ENCODE measurements at places on chromosomes 7 and 10. TPM values are rescaled to one million over a fixed set of nuclear protein-coding genes. Genes with fewer than 3 reads are reported as not detected.
A peak's percentile ranks its signal among the peaks of the same experiment; 100 is the strongest.

The GOLGA7B gene
- not detected for total RNA-seq

The COL28A1 gene
- total RNA-seq: 0.17 TPM

The IDI1 gene
- total RNA-seq: 102 TPM

The NPFFR1 gene
- not detected for total RNA-seq

The GBX1 gene
- 0.62 TPM for total RNA-seq

The C7orf57 gene
- 0.85 TPM for total RNA-seq

The KCP gene
- 2.5 TPM for total RNA-seq

The SPDYE16 gene
- total RNA-seq: not detected

The PON1 gene
- not detected for total RNA-seq

The GPRIN2 gene
- 4.3 TPM for total RNA-seq

The TCAF2 gene
- 0.07 TPM for total RNA-seq

The NUTM2D gene
- total RNA-seq: 1.4 TPM

The LRMDA gene
- total RNA-seq: not detected

The SORBS1 gene
- 12.7 TPM for total RNA-seq

The WDR86 gene
- 40.6 TPM for total RNA-seq

The ASB15 gene
- not detected for total RNA-seq

The FAM24B gene
- 0.85 TPM for total RNA-seq

- DNase-seq: peak; percentile 57
Measured at GRCh38 chr7:91066627-91067026, 197.6 kb upstream of the FZD1 start.

DNA sequence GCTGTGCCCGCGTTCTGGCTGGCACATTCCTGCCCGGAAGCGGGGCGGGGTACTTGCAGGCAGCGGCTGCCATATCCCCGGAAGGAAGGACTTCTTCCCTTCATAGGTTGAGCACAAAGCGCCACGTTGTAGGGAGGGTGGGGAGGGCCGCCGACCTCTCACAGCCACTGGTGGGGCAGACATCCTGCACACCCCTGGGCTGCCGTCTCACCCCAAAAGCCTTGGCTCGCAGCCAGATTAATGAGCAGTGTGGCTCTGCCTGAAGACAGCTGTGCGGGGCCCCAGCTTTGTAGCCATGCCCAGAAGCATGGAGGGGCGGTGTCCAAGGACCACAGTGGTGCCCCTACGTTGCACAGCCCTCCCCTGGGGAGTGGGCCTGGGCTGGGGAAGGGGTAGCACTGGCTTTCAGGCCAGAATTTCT, 54.3 kb upstream of the DPYSL4 start:
- DNase-seq: no peak

DNA sequence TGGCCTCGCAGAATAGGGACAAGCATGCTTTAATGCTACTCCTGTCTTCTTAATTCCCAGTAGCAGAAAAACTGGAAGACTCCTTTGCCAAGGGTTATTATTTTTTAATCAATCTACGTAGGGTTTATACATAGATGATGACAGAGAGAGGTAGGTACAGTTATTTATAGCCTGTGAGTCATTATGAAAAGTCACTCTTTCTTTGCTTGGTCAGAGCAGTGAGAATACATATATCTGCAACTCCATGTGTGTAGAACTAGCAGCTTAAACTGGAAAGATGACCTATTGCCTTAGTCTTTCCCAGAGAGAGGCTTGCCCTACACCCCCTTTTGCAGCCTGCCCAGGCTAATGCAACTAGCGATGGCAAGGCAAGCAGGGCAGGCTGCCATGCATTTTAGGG, 1050.6 kb downstream of the NRG3 start:
- no peak for DNase-seq

DNA sequence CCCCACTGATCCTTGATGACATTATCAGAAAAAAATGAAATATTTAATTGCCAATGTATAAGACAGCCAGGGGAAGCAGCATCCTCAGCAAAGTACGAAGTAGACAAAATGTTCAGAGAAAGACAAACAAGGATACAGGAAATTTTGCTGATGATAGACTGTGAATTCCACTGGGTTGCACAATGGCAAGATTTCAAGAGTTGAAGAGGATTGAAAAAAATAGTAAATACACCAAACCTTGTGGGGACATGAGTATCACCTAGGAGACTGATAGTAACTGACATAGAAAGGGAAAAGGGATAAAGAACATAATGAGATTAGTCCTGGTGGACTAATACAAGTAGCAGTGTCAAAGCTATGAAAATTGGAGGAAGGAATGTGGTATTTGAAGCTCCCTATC, 16.5 kb downstream of the CNOT4 start:
- no peak for DNase-seq

GRCh38 chr7:101258243-101258731, 13.4 kb upstream of the FIS1 start:
- DNase-seq: no peak

- peak; percentile 53 for DNase-seq
Measured at GRCh38 chr7:23468526-23469149, 1.7 kb downstream of the IGF2BP3 start.

DNA sequence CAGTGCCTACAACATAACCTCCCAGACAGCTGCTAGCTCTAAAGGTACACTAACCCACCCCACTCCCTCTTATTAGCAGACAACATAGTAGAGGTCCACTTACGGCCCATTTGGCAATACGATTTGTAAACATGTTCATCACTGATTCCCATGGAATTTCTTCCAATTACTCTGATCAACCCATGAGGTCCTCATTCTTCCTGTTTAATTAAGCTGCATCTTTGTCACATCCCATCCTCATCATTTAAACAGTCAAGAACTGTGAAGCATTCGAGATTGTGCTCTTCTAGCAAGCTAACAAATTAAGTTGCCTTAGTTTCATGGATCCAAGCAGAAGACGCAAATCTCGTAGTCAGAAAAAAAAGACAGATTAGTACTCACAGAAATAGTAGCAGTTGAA, 622.2 kb upstream of the VSTM2A start:
- DNase-seq: no peak

GRCh38 chr7:7720750-7721621, 2.6 kb upstream of the RPA3 start:
- no peak for DNase-seq

GRCh38 chr7:113608782-113609181, 310.0 kb downstream of the PPP1R3A start:
- DNase-seq: no peak

GRCh38 chr7:86980223-86980622, 79.2 kb downstream of the ELAPOR2 start:
- DNase-seq: no peak

GRCh38 chr10:116001976-116002375, 271.0 kb downstream of the GFRA1 start:
- no peak for DNase-seq

DNA sequence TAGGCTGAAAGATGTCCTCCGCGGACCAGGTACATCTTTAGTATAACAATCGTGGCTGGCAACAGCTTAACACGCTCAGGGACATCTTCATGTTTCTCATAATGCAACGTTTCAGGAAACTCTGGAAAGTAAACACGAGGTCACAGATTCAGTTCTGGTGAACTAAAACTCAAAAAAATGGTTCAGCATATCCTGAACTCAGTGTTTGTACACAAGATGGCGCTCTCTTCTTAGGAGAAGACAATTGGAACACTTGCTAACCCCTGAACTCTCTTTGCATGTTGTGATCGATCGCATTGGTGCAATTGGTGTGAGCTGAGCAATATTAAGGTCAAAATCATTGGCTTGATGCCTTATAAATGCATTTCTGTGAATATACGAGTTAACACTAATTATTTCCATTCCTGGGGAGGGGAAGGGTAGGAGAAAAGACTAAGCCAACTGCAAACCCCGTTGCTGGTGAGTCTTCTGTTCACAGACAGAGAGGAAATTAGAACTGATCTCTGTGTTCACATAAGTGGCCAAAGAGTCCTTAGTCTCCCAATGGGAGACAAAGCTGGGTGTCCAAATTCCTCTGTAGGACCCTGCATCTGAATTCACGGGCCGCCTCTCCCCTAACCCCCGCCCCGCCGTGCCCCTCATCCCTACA, 52.6 kb upstream of the FAM180A start:
- DNase-seq: peak; percentile 67

GRCh38 chr7:138527746-138528223, 67.7 kb downstream of the TRIM24 start:
- no peak for DNase-seq

DNA sequence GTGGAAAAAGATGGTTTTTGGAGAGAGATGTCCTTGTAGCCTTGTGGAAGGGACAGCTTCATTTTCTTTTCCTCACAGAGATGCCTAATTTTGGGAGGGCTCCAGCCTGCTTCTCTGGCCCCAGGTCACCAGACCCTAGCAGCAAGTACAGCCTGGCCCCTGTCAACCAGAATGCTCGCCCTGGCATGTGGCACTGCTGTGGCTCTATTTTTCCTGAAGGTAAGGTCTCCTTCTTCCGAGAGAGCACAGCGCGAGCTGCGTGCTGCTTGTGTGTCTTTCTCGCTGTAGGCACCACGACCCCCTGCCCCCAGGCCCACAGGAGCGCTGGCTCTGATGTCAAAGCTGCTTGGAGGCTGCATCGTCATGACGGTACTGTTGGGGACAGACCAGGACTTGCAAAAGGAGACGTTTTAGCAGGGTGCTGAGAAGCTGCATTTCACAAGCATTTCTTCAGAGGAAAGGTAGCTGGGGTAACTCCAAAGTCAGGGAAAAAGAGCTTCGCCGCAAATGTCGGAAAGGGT, 58.7 kb downstream of the CLEC2L start:
- DNase-seq: no peak

DNA sequence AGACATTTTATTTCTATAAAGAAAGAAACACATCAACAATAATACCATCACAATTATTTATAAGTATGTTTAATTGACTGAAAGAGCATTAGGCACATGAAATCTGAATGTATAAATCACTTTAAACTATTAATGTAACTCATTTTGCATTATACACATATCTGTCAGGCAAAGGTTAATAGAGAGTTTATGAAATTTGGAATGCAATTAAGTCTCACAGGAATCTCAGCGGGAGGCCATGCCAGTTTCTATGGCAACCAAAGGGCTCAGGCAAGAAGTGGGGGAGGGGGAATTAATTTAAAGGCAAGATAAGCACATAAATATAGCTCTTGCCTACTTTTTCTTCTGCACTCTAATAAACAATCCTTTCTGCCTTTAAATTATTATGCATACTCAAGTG, 152.6 kb downstream of the SLC16A9 start:
- peak; percentile 26 for DNase-seq

DNA sequence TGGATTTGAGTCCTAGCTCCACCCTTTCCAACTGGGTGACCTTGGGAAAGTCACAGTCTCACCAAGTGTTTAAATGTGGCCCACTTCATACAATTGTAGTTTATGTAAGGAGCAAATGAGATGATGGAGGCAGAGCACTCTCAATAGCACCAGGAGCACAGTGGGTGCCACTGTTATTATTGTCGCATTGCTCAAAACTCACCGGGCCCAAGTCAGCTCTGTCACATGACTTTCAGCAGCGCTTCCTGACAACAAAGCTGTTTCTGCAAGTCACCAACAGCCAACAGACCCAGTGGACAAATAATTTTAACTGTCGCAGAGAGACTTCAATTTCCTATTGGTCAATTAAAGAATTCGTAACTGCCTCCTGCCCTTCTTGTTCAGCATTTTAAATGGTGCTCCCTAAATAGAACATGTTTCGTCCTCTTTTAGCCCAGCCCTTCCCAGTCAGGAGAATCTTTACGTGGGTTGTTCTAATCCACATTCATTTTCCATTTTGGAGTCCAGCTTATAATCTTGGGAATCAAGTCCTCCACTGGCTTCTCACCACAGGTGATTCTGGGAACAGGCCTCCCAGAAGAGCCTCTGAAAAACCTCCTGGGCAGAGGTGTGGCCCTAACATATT, 415.6 kb upstream of the NPVF start:
- DNase-seq: no peak

DNA sequence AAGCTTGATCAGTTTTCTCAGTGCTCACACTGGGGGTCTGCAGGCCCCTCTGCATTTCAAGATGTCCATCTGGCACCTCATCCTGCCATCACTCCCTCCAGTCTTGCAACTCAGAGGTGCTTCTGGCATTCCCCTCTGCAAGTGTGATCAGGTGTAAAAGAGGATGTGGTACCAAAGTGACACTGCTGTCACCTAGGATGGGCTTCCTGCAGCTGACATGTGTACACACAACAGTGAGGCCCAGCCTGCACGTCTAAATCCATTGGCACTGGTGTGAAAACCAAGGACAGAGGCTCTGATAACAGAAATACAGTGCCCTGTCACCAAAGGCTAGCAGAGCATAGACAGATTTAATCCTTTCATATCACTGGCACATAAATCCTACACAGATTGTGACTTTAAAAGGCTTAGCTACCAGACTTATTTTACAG, 162.5 kb upstream of the CELF2 start:
- DNase-seq: no peak

DNA sequence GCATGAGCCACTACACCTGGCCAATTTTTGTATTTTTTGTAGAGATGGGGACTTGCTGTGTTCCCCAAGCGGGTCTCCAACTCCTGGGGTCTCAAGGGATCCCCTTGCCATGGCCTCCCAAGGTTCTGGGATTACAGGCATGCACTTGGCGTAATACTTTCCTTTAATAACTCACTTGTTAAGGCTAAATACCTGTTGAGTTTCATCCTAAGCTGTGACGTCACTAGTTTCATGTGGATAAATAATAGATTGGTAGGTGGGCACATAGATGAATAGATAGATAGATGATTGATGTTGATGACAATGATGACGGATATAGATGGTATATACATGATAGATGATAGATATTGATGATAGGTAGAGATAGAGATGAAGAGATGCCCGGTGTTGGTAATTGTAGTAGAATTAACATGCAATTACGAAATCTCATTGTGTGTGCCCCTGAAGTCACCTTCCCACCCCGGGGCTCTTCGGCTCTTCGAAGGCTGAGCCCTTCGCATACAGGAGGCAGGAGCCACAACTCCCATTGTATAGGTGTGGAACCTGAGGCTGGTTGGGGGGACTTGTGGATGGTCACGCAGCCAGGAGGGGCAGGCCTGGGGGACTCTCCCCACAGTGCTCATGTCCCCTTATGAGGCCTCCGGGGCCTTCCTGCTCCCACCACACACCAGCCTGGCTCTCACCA, 2.6 kb downstream of the GRIFIN start:
- DNase-seq: peak; percentile 61

- DNase-seq: no peak
Measured at GRCh38 chr7:121824276-121824675, 48.7 kb upstream of the PTPRZ1 start.

DNA sequence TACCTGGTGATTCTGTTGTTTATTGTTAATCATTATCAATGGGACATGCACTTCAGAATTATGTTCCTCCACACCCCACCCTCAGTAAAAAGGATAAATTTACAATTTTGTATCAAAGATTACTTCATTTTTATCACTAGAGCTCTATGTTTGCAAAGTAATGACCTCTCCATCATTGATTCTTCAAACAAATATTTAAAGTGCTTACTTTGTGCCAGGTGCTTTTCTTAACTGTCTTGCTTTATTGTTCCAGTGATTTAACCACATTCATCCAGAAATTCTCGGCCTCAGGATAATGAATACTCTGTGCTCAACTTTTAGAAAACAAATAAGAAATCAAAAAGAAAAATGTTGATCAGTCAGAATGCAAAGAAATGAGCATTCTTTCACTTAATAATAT, 144.9 kb upstream of the FOXP2 start:
- no peak for DNase-seq

- DNase-seq: no peak
Measured at GRCh38 chr7:106257752-106258151, 27.0 kb downstream of the NAMPT start.

GRCh38 chr7:126723966-126724544, 528.7 kb downstream of the GRM8 start:
- no peak for DNase-seq

- no peak for DNase-seq
Measured at GRCh38 chr7:130867039-130867438, 133.0 kb upstream of the KLF14 start.

GRCh38 chr10:11430421-11431215, 180.8 kb downstream of the USP6NL start:
- no peak for DNase-seq

- no peak for DNase-seq
Measured at GRCh38 chr10:124739986-124740368, 4.2 kb downstream of the FAM53B start.
